ENCODE measurements at places on chromosomes 5 and 9. TPM values are rescaled to one million over a fixed set of nuclear protein-coding genes. Genes with fewer than 3 reads are reported as not detected.

S100Z gene
- 20.4 TPM for total RNA-seq

PCDHGA2 gene
- total RNA-seq = 0.04 TPM

TBC1D2 gene
- 5.2 TPM for total RNA-seq

CXCL14 gene
- not detected for total RNA-seq

GFPT2 gene
- not detected for total RNA-seq

GFI1B gene
- 6.5 TPM for total RNA-seq

KIF20A gene
- total RNA-seq = 16.9 TPM

SDHA gene
- 62.3 TPM for total RNA-seq

All from Karpas-422 (cell line).